ENCODE measurements at places on chromosomes 12 and 14.
A peak's percentile ranks its signal among the peaks of the same experiment; 100 is the strongest.

DNA sequence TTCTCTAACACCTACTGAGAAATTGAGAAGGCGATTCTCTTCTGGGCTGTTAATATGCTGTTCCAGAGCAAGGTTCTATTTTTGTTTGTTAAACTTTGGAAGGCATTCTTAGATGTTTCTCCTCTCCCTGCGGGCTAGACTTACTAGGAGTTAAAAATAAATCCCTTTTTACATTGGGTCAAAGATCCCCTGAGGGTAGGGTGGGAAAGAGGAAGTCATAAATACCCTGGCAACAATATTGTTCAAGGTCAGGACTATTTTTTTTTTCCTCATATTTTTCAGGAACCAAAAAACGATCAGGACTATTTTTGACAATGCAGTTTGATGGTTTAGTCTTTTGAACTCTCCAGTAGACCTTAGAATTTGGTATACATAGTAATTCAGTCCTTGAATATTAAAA is 12.0 kb upstream of the SLC2A14 start:
- no peak for DNase-seq

GRCh38 chr14:61623927-61624326 is 71.4 kb upstream of the HIF1A start:
- DNase-seq, result no peak

DNA sequence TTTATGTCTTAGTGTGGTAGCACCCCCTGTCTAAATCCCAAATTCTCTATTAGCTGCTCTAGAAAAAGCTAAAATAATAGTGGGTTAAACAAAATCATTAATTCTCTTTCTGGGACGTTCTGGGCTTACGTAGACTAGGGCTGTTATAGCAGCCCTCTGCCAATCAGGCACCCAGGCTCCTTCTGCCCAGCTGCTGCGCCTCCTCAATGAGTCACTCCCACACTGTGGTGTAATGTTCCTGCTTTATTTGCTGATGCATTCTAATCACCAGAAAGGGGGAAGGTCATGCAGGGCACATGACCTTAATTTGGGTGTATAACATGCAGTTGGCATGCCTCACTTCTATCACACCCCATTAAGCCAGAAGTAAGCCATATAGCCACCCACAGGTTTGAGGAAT is 294.5 kb downstream of the GALC start:
- no peak for DNase-seq

DNA sequence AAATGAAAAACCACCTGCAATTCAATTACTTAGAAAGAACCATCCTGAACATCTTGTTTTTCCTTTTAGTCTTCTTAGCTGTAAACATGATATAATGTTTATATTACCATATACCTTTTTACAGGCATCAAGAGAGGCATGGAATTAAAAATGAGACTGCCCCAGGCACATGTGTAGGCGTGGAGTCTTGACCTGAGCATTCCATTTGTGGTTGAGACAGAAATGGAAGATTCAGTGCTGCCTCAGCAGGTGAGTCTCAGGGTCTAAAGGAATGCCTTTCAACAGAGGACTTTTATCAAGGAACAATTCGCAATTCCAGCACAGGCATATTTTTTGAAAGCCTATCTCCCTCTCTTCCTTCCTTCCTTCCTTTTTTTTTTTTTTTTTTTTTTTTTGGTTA is 8.0 kb upstream of the NANOGNB start:
- no peak for DNase-seq

DNA sequence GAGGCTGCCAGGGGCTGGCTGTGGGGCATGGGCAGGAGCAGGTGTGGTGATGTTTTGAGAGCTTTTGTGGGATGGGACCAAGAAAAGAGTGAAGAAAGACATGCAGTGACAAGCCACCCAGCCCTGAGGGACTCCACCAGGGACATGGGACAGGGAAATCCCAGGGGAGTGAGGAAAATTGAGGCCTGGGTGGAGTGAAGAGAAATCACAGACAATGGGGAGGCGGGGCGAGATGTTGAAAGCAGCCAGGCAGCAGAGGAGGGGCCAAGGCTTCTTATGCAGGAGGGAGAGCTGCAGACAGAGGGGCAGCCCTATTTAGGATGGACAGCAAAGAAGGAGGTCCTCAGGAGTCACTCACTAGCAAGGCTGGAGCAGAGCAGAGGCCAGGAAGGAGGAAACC is 4.2 kb upstream of the KRT1 start:
- DNase-seq, result no peak

DNA sequence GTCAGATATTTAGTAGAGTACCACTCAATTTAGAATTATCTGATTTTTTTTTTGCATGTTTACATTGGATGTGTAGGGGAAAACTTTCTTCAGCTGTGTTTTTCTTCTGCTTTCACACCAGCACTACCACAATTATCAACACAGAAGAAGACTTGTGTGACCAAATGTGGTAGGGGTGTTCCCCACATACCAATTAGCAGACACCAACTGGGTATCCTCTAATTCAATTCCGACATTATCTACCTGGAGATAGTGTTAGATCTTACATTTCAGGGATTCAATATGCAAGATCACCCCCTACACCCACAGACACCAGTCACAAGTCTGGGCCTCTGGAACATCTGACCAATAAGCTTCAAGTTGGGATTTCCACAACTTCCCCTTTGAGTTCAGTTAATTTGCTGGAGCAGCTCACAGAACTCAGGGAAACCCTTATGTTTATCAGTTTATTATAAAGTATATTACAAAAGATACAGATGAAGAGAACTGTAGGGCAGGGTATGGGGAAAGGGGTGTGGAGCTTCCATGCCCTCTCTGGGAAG is 4.1 kb upstream of the KLRG1 start:
- DNase-seq, result no peak

DNA sequence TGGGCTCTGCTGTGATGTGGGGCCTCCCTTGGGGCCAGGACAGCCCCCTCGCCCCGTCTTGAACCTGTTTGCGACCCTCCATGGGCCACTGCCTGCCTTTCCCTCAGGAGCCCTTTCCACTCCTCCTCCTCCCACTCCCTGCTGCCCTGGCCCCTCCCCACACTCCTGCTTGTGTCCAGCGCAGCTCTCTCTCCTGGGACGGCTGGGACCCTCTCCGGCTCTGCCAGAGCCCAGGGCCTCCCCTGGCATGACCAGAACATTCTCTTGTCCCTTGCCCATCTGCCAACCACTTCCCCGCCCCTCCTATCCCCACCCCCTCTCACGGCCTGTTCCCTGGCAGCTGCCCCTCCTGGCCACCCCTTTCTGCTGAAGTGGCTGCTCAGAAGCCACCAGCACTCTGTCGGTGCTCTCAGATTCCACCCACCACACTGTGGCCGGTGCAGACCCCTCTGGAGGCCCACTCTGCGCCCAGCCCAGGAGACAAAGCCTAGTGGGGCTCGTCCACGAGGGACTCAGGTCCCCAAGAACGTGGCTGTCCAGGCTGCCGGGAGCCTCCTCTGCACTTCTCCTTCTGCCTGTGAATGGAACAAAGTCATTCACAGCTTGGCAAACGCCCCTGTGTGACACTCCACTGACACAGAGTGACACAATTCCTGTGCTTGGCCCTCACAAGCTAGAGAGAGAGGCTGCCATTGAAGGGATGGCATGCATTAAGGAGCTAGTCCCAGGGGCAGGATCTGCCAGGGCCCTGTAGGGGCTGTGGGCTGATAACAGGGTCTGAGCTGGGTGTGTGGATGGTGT is 1.4 kb downstream of the ASPG start:
- DNase-seq, result no peak

DNA sequence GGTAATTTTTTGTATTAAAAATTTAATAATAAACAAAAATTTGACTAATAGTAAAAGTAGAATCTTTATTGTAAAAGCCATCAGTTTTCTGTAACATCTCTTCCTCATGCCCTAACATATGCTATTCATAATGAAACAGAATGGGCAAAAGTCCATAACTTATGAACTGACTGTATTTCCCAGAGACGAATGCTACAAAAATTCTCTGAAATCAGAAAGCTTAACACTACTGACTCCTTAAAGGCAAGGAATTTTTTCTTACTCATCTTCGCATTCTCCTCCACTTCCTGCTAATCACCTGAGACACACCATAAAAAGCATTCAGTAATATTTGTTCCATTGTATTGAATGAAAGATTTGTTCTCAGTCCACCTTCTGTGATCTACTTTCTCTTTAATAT is 17.6 kb downstream of the MON2 start:
- DNase-seq, result no peak

DNA sequence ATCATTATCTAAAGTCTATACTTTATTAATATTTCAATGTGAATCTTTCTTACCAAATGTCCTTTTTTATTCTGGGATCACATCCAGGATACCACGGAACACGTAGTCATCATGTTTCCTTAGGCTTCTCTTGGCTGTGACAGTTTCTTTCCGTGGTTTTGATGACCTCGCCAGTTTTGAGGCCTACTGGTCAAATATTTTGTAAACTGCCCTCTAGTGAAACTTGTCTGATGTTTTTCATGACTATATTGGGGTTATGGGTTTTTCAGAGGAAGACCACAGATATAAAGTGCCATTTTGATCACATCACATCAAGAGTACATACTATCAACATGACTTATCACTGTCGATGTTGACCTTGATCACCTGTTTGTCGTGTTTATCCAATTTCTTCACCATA is 14.1 kb upstream of the SERPINA6 start:
- peak; percentile 11 for DNase-seq

GRCh38 chr12:109460538-109460937 is 16.6 kb downstream of the KCTD10 start:
- no peak for DNase-seq

GRCh38 chr14:32190673-32191072 is 11.2 kb upstream of the RNU6-7 start:
- no peak for DNase-seq

DNA sequence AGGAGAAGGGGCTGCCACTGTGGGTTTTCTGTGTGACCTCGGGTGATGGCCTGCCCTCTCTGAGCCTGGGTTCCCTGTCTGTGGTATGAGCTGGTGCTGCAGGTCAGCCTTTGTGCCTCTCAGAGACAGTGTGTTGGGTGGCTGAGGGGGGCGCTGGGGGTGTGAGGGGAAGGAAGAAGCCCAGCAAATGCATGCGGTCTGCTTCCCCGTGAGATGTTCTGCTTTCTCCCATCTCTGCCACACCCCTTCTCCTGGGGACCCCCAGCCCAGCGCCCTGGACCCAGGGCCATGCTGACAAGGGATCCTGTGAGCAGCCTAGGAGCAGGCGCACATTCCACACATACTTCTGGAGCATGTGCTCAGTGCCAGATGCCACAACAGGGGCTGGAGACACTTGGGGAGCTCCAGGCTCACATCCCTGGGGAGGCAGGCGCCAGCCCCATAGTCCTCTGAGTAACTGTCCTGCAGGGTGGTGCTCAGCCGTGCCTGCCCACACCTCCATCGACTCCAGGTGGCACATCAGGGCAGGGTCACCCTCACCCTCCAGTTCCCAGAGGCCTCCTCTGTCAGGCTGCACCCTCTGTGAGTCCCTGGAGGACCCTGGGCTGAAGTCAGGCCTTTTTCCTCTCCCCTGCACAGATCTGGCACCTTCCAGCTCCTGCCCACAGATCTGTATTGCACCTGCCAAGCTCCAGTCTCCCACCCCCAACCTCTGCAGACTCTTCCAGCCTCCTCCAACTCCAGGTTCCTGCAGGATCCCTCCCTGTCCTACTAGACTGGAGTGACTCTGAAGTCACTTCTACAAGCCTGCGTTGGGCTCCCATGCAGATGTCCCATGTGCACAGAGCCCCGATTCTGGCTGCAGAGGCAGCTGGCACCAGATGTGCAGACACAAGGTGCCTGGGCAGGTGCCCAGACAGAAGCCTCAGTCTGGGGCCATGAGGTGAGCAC is 205.6 kb downstream of the KIF26A start:
- no peak for DNase-seq

DNA sequence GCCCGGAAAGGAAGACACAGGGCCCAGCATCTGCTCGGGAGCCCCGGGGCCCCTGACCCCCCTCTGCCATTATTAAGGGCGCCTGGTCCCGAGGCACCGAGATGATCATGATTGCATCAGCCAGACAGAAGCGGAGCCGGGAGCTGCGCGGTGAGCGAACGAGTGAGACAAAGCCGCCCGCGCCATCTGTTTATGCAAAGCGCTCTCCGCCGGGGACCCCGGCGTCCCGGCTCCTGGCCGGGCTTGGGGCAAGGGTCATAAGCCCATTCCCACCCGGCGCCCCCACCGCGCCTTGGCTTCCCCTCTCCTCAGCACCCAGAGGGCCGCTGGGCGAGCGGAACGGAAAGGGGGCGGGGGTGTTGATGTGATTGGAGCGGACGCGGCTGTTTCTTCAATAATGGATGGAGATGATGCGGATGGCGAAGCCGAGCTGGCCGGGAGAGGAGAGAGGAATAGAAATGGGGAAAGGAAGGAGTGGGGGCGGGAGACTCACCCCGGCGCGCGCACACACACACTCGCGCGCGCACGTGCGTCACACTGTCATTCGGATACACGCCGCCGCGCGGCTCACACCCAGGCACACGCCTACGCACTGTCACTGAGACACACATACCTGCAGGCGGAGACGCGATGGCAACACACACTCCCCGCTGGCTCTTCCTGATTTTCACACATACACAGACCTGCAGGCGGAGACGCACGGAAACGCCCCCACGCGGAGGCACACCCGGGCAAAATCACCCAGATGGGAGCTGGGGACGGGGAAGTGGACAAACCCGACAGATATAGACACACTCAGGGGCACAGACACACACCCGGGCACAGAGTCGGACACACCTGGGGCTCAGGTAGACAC is 10.7 kb downstream of the STAC3 start:
- DNase-seq, result peak; percentile 70

GRCh38 chr14:96589577-96589976 is 87.4 kb downstream of the PAPOLA start:
- DNase-seq, result no peak

DNA sequence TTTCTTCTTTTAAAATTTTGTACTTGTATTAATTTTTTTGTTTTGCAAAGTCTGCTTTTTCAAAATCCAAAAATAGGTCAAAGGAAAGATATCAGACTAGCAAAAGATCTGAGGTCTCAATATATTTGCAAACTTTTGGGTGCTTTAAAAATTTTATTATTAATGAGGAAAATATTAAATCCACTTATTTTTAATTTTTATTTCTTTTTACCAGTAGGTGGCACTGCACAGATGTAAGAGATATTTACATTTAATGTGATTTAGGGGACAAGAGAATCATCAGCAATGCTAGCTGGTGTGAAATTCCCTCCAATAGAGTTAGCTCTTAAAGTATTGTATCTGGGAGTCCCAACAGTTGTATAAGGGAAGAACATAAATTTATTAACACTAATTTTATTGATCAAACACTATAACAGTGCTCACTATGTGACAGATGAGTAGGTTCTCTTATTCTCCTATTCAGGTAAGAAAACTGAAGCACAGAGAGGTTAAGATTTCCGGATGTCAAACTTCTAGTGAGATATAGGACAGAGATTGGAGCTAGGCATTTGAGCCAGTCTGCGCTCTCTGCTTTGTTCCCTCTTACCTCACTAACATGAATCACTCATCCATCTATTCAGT is 30.5 kb downstream of the ALX1 start:
- no peak for DNase-seq

GRCh38 chr12:105961821-105962671 is 176.7 kb downstream of the NUAK1 start:
- DNase-seq, result no peak

GRCh38 chr12:93772003-93772700 is 95.0 kb downstream of the CRADD start:
- DNase-seq, result no peak

GRCh38 chr14:74892745-74893144 is 11.0 kb downstream of the DLST start:
- no peak for DNase-seq

- DNase-seq, result no peak
Measured at GRCh38 chr12:104649217-104649824, 192.6 kb downstream of the CHST11 start.
